Hippocampal formation (tissue), 2 donors: ENCODE measurements at places on chromosomes 3 and 15.

GRCh38 chr3:139751789-139752188 is 74.0 kb upstream of the NMNAT3 start:
- DNase-seq: no peak

DNA sequence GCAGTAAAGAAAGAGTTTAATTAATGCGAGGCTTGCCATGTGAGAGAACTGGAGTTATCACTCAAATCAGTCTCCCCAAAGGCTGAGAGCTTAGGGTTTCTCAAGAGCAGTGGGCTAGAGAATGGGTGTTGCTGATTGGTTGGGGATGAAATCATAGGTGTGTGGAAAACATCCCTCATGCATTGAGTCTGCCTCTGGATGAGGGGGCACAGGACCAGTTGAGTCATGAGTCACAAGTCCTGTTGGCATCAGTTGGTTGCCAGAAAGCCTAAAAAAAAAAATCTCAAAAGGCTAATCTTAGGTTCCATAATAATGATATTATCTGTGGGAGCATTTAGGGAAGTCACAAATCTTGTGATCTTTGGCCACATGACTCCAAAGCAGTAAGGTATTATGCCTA is 800.3 kb downstream of the TUSC7 start:
- DNase-seq: no peak

DNA sequence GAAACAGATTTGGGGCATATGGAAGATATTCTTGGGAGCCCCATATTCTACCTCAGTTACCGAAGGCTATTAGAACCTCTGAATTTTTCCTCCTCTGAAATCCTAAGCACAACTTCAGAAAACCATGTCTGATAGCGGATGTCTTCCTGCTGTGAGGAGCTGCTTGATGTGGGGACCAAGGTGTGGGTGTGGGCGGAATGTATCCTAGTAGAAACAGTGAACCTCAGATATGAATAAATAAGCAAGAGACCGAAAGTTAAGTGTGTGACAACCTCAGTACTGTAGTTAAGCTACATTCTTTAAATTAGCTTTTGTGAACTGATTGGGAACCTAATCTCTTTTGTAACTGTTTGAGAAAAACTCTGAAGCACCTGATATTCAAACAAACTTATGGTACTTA is 46.9 kb downstream of the SENP2 start:
- DNase-seq: no peak

- peak; percentile 76 for DNase-seq
These were observed 109.8 kb downstream of the PPP2R3A start for GRCh38 chr3:136075218-136075808.

DNA sequence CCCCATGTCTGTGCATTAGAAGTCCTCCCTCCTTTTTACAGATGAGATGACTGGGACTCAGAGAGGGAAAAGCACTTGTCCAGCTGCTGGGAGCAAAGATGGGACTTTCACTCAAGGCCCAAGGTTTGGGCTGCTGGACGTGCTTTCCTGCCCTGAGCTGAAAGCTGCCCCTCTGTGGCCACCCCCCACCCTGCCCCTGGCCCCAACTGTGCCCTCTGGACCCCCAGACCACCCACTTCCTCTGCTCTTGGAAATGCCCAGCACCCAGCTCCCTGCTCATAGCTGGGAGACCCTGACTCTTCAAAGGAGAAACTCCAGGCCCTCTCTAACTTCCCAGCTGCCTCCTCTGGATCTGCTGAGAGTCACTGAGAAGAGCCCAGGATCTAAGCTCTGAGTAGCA is 20.7 kb downstream of the GRIP2 start:
- DNase-seq: no peak

DNA sequence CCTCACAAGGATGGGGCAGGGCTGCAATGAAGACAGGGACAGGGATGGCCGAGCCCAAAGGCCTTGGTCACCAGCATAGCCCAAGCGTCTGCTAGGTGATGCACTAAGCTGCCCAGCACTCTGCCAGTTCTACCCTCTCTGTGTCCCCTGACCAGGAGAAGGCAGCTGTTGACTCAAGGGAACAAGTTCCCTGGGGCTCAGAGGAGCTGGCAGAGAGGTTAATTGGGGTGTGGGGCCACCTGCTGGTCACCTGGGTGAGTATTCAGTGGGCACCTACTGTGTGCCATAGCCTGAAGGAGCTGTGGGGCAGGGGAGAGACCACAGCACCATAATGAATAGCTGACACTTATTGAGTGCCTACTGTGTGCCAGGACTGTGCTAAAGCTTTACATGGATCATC is 22.0 kb upstream of the DOCK3 start:
- no peak for DNase-seq

DNA sequence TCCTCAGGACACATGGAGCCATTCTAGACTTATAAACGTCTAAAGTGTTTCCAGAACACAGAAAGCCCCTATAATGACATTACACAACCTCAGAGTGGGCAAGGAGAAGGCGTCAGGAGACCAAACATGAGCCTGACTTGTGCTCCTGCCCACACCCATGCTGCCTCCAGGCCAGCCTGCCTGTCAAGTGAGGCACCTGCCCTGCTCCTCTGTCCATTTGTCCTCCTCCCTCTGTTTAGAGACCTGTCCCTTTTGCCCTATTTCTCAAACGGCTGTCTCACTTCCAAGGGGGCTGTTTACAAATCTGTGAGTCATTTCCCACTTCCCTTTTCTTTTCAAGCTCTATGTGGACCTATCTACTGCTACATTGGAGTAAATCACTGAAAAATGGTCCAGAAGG is 21.0 kb downstream of the ZDHHC3 start:
- DNase-seq: no peak

GRCh38 chr3:14678015-14678503 is 3.1 kb downstream of the C3orf20 start:
- no peak for DNase-seq

DNA sequence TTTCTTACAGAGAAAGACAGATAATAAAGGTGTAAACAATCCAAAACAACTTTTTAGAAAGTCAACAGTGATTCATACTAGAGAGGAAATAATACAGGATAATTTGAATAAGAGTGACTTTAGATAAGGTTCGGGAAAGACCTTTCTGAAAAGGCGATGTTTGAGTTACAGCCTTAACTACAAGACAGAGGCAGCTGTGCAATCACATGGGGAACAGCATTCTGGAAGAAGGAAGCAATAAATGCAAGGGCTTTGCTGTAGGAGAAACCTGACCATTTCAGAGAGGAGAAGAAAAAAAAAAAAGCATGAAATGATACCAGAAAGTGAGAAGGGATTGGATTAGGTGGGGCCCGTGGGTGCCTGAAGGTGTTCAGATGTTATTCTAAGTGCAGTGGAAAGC is 200.6 kb upstream of the ATP11B start:
- no peak for DNase-seq

DNA sequence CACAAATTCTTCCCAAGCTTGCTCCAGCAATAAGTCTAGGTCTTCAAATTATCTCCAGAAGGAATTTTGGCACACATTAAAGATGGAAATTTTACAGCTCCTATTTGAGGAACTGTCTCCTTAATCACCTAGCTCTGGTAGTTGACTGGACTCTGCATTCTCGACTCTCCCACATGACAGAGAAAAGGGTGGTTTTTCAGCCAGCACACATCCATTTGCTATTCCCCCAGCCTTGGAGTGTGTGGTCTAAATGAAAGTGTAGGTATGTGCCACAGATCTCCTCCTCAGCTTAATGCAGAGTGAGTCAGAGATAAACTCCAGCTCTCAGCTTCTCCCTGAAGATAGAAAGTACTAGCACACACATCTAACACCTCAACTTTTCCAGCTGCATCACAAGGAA is 62.2 kb upstream of the ALCAM start:
- DNase-seq: no peak

DNA sequence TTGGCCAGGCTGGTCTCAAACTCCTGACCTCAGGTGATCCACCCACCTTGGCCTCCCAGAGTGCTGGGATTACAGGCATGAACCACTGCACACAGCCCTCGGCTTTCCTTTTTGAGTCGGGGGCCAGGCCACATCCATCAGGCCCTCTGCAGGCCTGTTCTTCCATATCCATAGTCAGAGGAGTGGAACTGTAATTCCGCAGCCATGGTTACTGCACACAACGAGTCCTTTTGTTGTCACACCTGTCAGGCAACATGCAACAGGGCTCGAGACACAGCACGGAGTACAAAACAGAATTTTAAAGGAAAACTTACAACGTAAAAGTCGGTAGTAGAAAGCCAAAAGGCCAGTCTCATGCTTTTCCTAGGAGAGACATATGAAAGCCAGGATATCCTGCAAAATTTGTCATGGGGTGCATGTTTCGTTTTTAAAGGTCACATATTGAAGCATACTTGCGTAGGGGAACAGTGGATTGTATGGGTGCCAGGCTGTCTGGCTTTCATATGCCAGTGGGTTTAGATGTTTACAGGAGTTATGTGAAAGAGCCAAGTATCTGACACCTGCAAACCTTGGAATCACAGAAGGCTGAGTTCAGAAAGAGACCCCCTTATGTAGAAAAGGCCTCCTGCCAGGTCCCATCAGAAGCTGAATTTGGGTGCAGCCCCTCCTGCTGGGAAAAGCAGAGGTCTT is 63.2 kb upstream of the LPP start:
- DNase-seq: no peak

- DNase-seq: peak; percentile 5
These were observed 60.3 kb upstream of the PPP2R3A start for GRCh38 chr3:135905058-135905724.

DNA sequence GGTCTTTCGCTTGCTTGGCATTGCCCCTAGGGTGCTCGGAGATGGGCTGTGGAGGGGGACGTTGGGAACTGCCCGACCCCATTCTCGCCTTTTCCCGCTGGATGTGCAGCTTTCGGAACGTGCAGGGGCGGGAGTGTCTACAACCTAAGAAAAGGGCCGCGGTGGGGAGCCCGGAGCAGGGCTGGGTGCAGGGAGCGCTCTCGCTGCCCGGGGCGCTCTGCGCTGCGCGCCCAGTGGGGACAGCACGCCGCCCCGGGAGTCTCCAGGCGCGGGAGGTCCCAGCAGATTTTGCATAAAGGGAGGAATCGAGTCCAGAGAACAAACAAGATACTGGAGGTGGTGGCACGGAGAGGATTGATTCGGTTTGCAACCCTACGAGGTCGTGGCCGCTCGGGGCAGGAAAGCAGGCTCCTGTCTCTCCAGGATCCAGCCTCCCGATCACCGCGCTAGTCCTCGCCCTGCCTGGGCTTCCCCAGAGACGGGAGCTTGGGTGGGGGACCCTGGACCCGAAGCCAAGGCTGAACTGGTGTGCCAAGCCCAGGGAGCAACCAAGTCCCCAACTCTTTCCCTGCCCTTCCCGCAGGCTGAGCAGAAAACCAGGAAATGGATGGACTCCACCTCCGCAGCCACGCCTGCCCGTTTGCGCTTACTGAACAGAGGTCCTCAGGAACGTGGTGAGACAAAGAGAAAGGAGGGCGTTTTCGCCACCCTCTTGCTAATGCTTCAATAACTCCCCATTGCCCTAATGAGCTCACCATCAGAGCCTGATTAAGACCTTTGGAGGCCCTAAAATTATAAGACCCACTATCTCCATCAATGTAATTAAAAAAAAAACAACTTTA is 59.7 kb downstream of the NOX5 start:
- DNase-seq: no peak

- DNase-seq: no peak
These were observed 105.7 kb downstream of the SNRPN start for GRCh38 chr15:25060472-25060803.
